ENCODE measurements at places on chromosomes 2 and 18. TPM values are rescaled to one million over a fixed set of nuclear protein-coding genes. Genes with fewer than 3 reads are reported as not detected.

BOK gene
- total RNA-seq: 17.2 TPM

FARSB gene
- 16.7 TPM for total RNA-seq

ASAP2 gene
- total RNA-seq: 33.3 TPM

NCKAP5 gene
- 3.5 TPM for total RNA-seq

RND3 gene
- total RNA-seq: 413 TPM

SEPTIN10 gene
- 79.4 TPM for total RNA-seq

GNLY gene
- not detected for total RNA-seq

EFHD1 gene
- not detected for total RNA-seq

ECEL1 gene
- total RNA-seq: not detected

PRADC1 gene
- 17.4 TPM for total RNA-seq

GALNT14 gene
- 0.66 TPM for total RNA-seq

IAH1 gene
- total RNA-seq: 68.1 TPM

OXER1 gene
- total RNA-seq: not detected

ANKAR gene
- 8.1 TPM for total RNA-seq

FSHR gene
- not detected for total RNA-seq

IGFBP5 gene
- total RNA-seq: 474 TPM

AQP12B gene
- total RNA-seq: not detected

ITPRIPL1 gene
- total RNA-seq: 5.8 TPM

ABCG5 gene
- total RNA-seq: not detected

CD8B gene
- total RNA-seq: not detected

NEB gene
- total RNA-seq: 0.17 TPM

SAG gene
- not detected for total RNA-seq

NDUFAF7 gene
- total RNA-seq: 12.9 TPM

COL5A2 gene
- 388 TPM for total RNA-seq

PTPRN gene
- 3.6 TPM for total RNA-seq

ABCB11 gene
- under 0.01 TPM for total RNA-seq

KCMF1 gene
- total RNA-seq: 74.6 TPM

HNRNPLL gene
- total RNA-seq: 49.8 TPM

PRKAG3 gene
- 0.50 TPM for total RNA-seq

All from smooth muscle cell of trachea (primary cell).